ENCODE measurements at places on chromosomes 4 and X. TPM values are rescaled to one million over a fixed set of nuclear protein-coding genes. Genes with fewer than 3 reads are reported as not detected.

The NAA11 gene
- not detected for total RNA-seq

The MAPK10 gene
- total RNA-seq = 0.10 TPM

The CCKAR gene
- not detected for total RNA-seq

The DCAF16 gene
- 30.2 TPM for total RNA-seq

The PRDM8 gene
- 10.2 TPM for total RNA-seq

The HTRA3 gene
- total RNA-seq = not detected

The OPRPN gene
- total RNA-seq = not detected

The POLA1 gene
- 20.0 TPM for total RNA-seq

The SSX2B gene
- total RNA-seq = not detected

The NSUN7 gene
- not detected for total RNA-seq

The LAMTOR3 gene
- 44.7 TPM for total RNA-seq

The CLDN22 gene
- not detected for total RNA-seq

The CLCN4 gene
- total RNA-seq = 3.4 TPM

The MAGEA2 gene
- not detected for total RNA-seq

The HMGN5 gene
- 5.1 TPM for total RNA-seq

The CXCL11 gene
- total RNA-seq = not detected

The SSX3 gene
- total RNA-seq = not detected

The LDB2 gene
- not detected for total RNA-seq

The MAGEB17 gene
- not detected for total RNA-seq

The SPINK2 gene
- not detected for total RNA-seq

The DNAJB14 gene
- 27.6 TPM for total RNA-seq

The RRH gene
- total RNA-seq = not detected

The CT47B1 gene
- not detected for total RNA-seq

The SLC39A8 gene
- total RNA-seq = 658 TPM

The APBB2 gene
- 32.2 TPM for total RNA-seq

The GSX2 gene
- not detected for total RNA-seq

The BEND2 gene
- not detected for total RNA-seq

The GYPE gene
- total RNA-seq = 1.3 TPM

The SLC10A6 gene
- not detected for total RNA-seq

The DDX3X gene
- total RNA-seq = 303 TPM

The GLUD2 gene
- 0.35 TPM for total RNA-seq

The SPANXD gene
- not detected for total RNA-seq

The TRIM75 gene
- total RNA-seq = not detected

The ESX1 gene
- not detected for total RNA-seq

The CSAG1 gene
- total RNA-seq = not detected

The UBE2A gene
- 98.0 TPM for total RNA-seq

The FHDC1 gene
- 3.8 TPM for total RNA-seq

The RAB9A gene
- total RNA-seq = 35.9 TPM

The UGT2B15 gene
- not detected for total RNA-seq

The TEX11 gene
- total RNA-seq = 0.12 TPM

The CT45A3 gene
- total RNA-seq = not detected

The GEMIN8 gene
- total RNA-seq = 29.6 TPM

The GRIA3 gene
- total RNA-seq = not detected

The CDKL5 gene
- 4.6 TPM for total RNA-seq

The FGFBP1 gene
- total RNA-seq = not detected

The SPANXA2 gene
- not detected for total RNA-seq

All from NCI-H460 (cell line).